ENCODE measurements at places on chromosomes 11 and 22.
A peak's percentile ranks its signal among the peaks of the same experiment; 100 is the strongest.

DNA sequence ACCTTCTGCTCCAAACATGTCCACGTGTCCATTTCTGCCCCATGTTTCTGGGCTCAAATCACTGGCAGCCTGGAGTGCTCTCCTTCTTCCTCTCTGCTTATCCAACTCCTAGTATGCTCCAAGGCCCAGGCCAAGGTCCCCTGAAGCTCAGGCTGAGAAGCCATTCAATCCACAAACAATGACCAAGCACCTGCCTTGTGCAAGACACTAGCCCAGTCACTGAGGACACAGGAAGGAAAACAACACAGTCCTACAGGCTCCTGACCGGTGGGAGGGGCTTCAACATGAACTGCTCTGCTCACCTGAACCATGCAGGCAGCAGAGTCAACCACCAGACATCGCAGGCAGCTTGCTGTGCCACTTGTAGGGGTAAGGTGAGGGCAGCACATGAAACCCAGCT, 93.6 kb downstream of the RPL27A start:
- no peak for DNase-seq

- DNase-seq: no peak
These were observed 554 bp upstream of the NECTIN1 start for GRCh38 chr11:119729581-119729927.

DNA sequence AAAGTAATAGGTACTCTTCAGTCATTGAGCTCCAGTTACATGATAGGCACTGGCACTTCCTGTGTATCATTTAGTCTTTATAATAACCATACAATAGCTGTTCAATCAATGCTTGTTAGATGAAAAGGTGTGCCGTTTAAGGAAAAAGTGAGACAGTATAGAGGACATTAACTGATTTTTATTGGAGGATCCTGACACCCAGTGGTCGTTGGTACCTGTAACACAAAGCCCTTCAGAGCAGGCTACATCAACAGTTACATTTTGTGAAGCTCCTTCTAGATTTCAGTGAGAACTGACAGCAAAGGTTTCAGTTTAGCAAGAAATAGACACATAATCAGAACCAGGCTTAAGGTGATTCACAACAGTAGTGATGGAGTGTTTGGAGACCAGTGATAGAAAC, 44.2 kb downstream of the CCDC81 start:
- no peak for DNase-seq

DNA sequence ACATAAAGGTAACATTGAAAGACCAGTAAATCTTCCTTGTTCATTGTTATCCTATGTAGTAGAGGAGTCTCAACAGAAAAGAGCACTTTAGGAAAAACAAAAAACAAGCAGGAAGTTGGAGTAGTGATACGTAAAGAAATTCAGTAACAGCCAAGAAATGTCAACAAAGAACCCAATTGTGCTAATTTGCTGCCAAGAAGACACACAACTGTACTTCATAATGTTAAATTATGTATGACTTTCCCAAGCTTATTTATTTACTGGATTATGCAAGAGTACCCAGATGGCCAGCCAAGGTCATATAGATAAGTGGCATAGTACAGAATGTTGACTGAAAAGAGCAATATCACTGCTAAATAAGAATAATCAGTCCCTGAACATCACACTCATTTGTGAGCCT, 264.7 kb upstream of the CCDC179 start:
- no peak for DNase-seq

- no peak for DNase-seq
These were observed 21.4 kb downstream of the CD44 start for GRCh38 chr11:35160246-35160824.

GRCh38 chr11:68904248-68904847, 657 bp downstream of the IGHMBP2 start:
- DNase-seq: no peak

- DNase-seq: no peak
These were observed 44.8 kb upstream of the C11orf87 start for GRCh38 chr11:109377039-109377742.

- no peak for DNase-seq
These were observed 403.2 kb upstream of the DDI1 start for GRCh38 chr11:103633068-103633788.

DNA sequence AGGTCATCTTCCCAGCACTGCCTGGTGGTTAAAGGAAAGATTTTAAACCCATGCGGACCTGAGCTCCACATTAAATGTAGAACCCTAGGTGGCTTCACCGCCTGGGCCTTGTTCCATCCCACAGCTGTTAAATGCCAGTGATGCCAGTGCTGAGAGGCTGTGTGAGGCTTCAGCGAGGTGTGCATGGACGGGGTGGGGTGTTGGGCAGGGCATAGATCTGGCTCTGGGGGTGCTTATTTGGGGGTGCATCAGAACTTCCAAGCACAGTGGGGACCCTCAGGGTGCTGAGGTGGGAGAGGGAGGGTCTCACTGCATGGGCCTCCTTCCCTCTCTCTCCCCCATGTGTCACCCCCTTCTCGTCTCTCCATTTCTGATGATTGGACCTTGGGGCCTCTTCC, 90.1 kb upstream of the B3GAT1 start:
- no peak for DNase-seq

- no peak for DNase-seq
These were observed 14.0 kb upstream of the FLRT1 start for GRCh38 chr11:64021757-64022093.

GRCh38 chr11:128240546-128240945, 346.8 kb downstream of the ETS1 start:
- no peak for DNase-seq

- peak; percentile 74 for DNase-seq
These were observed 1.7 kb upstream of the IGSF22 start for GRCh38 chr11:18727479-18728236.

- no peak for DNase-seq
These were observed 61.8 kb downstream of the OTOG start for GRCh38 chr11:17608821-17609220.

- DNase-seq: no peak
These were observed 98.9 kb upstream of the TP53AIP1 start for GRCh38 chr11:129041611-129042018.

GRCh38 chr22:48098243-48098920, 1335.9 kb downstream of the TBC1D22A start:
- no peak for DNase-seq

- peak; percentile 92 for DNase-seq
These were observed 27.1 kb upstream of the TMA7B start for GRCh38 chr22:39932918-39933649.

DNA sequence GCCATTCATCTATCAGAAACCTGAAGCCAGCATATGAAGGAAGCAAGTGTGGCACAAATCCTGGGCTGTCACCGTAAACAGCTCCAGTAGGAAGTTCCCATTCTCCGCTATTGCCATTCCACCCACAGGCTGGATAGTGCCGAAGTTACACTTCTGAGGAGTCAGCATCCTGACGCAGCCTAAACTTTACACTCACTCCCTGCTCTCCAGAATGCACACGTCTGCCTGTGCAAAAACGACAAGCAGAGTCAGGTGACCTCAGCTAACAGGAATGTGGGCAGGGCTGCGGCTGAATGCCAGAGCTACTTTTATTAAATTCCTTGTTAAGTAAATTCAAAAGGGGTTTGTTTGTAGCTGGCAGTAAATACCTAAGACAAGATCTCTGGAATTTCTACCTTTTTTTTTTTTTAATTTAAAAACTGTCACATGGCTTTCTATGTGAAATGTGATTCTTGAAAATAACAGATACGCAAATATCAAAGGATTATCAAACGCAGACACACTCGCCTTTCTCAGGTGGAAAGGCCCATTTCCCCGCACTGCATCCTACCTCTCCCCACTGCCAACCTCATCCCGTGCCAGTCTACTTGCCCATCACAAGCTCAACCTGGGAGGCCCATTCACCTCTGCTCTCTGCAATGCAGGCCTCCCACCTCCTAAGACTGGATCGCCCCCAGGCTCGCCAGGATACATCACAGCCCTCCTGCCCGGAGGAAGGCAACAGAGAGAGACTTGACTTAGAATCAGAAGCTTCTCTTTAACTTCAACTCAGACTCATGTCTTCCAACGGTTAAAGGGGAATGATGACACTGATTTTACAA, 33.5 kb downstream of the NFRKB start:
- peak; percentile 93 for DNase-seq

DNA sequence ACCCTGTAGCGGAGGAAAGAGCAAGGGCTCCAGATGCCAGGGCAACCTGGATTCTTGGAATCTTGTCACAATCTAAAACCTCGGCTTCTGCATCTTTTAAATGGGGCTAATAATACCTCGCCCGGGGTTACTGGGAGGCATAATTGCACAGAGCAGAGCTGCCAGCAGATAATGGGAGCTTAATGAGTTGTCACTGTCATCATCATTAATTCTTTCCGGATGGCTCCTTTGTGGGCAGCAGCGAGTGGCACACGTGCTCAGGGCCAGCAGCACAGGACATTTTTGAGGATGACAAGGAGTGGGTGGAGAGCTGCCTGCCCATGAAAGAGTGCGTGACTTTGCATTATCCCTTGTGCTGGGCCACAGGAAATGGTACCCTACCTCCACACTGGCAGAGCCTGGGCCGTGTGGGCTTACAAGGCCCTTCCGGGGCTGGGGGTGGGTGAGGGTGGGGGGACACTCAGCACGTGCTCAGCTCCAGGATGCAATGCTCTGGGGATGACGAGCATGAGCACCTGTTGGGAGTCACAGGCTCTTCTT, 5.7 kb downstream of the PDGFB start:
- no peak for DNase-seq

DNA sequence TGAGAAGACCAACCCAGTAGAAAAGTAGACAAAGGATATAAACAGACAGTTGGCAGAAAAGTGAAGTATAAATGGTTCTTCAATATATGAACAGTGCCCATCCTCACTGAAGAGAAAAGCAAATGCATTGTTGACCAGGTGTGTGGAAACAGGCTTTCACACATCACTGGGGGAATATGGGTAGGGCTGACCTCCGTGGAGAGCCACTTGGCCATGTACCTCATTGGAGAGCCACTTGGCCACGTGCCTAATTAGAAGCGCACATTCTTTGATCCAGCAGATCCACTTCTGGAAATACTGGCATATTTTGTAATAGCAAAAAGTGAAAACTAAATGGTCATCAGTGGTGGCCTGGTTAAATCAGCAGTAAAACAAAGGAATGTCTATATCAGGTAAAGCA, 43.2 kb downstream of the PPP6R3 start:
- no peak for DNase-seq

DNA sequence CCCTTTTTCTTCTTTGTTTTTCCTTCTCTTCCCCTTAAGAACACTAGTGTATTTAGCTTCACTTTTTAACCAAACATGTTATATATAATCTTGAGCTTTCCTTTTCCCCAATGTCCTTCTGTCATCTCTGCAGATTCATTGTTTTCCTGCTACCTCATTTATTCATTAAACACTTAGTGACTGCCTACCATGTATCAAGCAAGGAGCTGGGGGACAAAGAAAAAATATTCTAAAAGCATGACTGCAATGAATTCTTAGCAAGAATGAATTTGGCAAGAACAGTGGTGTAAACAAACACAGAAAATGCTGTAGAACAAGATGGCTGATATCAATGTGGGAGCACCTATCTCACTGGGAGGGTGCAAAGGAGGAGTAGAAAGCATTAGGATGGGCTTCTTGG, 247.0 kb upstream of the CCDC90B start:
- DNase-seq: no peak
